ENCODE measurements at places on chromosomes 6 and 20.

GRCh38 chr6:4313044-4313686 is 177.8 kb upstream of the ECI2 start:
- peak; percentile 94 for DNase-seq

DNA sequence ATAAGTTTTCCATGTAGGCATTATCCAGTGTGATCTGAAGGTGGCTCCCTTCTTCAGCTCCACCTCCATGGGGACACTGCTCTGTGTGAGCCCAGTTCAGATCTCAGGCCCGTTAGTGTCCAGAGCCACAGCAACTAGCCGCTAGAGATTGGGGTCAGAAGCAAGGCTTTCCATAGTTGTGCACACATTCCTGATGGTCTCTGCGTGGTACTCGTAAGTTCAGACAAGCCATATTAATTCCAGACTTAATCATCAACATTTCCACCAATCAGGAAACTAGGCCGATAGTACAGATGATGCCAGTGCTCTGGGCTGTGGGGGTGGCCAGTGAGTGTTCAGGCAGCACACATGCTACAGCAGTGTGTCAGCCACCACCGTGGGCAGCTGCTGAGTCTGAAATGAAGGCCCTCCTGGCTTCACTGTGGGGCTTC is 17.5 kb upstream of the SYNCRIP start:
- DNase-seq, result peak; percentile 96

DNA sequence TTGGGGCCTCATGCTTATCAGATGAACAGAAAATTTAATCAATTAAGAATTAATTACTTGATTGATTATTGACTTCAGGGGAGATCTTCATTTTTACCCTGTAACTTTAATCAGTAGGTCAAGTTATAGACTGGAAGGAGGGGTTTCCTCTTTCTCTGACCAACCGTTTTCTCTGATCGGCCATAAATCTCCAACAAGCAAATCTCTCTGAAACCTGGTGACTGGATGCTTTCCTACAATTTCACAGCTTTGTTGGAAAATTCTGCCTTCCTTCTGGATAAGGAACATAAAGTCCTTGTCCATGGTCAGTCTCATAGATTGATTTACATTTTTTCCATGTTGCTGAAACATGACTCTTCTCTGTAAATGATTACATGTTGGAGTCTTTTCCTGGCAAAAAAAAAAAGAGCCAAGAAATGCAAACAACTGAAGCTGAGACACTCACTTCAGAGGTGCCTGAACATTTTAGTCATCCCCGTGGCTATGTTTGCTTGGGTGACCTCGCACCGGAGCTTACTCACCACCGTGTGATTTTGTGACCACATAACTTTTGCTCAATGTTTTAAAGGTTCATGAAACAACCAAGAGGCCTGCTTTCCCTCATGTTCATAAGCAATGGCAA is 31.0 kb downstream of the IRF4 start:
- DNase-seq, result peak; percentile 86

- DNase-seq, result peak; percentile 79
Observed at GRCh38 chr20:1809611-1810510, 85.3 kb upstream of the SIRPA start.

DNA sequence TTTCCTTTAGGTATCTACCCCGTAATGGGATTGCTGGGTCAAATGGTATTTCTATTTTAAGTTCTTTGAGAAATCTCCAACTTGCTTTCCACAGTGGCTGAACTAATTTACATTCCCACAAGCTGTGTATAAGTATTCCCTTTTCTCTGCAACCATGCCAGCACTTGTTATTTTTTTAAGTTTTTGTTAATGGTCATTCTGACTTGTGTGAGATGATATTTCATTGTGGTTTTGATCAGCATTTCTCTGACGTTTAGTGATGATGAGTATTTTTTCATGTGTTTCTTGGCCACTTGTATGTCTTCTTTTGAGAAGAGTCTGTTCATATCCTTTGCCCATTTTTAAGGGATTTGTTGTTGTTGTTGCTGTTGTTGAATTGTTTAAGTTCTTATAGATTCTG is 871.1 kb downstream of the KIF16B start:
- DNase-seq, result peak; percentile 32

GRCh38 chr6:101716810-101717209 is 323.3 kb downstream of the GRIK2 start:
- DNase-seq, result no peak

DNA sequence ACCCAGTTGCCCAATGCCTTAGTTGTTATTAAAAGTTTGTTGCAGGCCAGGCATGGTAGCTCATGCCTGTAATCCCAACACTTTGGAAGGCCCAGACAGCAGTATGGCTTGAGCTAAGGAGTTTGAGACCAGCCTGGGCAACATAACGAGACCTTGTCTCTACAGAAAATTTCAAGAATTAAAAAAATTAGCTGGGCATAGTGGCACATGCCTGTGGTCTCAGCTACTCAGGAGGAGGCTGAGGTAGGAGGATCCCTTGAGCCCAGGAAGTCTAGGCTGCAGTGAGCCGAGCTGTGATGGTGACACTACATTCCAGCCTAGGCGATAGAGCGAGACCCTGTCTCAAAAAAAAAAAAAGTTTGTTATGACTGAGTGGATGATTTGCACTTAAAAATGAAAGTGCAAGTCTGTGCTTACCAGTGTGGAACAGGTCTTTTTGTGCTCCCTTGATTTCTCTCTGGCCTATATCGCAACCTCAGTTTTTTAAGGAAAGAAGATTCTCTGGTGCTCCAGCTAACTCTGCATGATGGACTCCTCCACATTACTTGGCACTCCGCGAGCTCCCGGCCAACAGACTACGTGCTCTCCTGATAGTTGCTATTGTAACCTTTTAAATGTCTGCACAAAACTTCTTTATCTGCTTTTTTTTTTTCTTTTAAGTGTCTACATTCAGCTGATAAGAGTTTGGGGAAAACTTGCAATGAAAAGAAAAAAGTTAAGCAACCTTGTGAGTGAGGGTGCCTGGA is 22.1 kb downstream of the ZKSCAN3 start:
- DNase-seq, result no peak

DNA sequence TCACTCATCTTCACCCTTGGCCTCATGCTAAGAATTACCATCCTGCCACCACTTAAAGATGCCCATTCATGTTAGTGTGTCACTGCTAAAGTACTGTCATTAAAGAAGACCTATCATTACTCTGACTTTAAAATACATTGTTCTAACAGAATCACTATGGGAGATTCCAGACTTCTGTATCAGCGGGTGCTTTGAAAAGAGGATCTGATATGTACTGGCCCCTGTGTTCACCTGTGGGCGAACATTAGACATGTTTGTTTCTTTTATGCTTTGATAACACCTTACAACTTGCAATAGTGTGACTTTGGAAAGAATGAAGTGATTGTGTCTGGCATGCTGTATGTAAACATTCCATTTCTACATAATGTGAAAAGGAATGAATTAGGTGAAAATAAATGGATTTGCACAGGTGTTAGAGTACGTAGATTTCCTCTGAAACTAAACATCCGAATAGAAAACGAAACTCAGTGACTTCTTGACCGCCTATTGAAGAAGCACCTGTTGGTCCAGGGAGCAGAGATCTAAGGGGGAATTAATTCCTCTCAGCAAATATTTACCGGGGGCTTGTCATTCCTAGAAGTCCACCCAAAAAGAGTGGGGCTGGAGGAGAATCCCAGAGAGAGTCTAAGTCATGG is 132.3 kb downstream of the CARMIL1 start:
- DNase-seq, result no peak

GRCh38 chr6:104858642-104859041 is 1.1 kb downstream of the HACE1 start:
- no peak for DNase-seq

DNA sequence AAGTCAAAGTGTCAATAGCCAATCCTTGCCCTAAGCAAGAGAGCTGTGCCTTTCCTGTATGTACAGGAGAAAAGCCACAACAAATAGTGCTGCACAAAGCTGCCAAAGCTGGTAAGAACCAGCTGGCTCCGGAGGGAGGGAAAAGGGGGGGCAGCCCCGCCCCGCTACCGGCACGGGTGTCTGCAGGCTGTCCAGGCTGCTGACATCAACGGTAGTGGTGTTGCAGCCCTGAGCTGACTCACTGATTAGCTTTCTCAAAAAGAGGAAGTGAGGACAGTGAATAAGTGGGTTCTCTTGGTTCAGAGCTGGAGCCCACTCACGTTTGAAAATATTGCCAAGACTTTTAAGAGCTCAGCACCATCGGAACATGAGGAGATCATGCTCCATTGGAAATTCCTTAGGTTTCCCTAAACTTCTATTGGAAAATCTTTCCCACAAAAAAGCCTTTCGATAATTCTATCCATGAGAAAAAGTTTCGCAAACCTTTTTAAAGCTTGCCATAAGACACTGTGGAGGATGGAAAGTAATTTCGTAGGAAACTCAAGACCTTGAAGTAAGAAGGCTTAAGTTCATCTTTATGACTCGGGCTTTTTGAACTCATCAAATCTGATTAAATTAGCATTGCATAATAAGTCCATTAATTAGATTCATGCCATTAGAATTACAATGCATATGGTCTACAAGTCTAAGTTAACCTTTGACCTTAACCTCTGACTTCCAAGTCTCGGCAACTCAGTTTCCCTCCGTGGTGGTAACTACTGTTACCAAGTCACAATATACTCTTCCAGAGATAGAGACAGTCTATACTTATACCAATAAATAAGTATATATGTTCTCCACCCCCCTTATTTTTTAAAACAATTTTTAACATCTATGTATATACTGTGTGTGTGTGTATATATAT is 67.0 kb downstream of the TNFRSF21 start:
- DNase-seq, result peak; percentile 84

GRCh38 chr6:72559555-72559954 is 62.3 kb upstream of the KCNQ5 start:
- no peak for DNase-seq

DNA sequence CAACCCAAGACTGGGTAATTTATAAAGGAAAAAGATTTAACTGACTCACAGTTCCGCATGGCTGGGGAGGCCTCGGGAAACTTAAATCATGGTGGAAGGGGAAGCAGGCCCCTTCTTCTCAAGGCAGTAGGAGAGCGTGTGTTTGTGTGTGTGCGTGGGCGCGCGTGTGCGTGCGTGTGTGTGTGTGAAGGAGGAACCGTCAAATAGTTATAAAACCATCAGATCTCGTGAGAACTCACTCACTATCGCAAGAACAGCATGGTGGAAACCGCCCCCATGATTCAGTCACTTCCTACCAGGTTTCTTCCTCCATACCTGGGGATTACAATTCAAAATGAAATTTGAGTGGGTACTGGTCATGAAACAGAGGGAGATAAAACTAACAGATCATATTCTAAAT is 220.1 kb upstream of the EYS start:
- no peak for DNase-seq

GRCh38 chr20:17873410-17874270 is 95.0 kb downstream of the SNX5 start:
- peak; percentile 98 for DNase-seq

- DNase-seq, result no peak
Observed at GRCh38 chr20:31943052-31943471, 8.8 kb downstream of the PDRG1 start.

DNA sequence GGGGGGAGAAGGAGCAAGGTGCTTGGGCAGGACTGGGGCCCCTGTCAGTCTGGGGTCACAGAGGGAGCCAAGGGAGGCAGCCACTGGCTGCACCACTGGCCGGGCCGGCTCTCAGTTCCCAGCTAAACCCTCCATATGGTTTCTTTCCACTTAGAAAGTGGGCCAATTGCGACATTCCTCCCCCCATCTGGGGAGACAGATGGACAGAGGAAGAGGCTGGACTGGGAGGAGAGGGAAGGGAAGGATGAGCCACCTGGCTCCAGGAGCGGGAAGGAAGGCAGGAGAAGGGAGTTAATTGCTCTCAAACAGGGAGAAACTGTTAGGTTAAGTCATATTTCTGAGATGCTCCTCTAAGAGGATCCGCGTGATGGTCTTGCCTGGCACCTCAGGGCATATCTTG is 82.2 kb downstream of the GRM4 start:
- no peak for DNase-seq

- peak; percentile 93 for DNase-seq
Observed at GRCh38 chr20:53949319-53949839, 121.0 kb downstream of the BCAS1 start.

DNA sequence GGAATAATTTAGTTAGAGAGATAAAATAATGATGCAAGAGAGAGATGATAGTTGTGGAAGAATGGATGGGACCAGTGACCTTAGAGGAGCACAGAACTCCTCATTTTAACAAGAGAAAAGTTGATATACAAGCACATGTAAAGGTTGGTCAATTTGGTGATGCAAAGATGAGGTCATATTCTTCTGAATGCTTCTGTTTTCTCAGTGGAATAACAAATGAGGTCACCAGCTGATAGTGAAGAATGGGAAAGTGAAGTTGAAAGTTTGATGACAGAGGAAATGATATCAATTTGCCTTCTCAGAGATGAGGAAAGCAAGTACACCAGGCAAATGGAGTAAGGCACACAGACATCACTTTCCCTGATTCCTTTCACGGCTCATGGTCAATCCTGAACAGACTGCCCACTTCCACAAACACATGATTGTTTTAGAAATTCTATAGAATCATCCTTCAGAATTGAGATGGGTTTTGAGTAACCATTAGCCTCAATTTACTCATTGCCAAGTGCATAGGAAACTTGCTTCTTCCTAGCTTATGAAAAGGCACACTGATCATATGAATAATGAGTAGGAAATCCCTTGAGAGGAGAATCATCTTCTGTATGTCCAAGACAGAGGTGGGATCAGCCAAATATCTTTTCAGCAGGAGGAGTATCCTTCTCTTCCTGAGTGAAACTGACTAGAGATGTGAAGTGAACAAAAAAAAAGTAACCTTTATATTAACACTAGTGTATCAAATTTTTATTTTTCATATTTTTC is 82.4 kb upstream of the TCF21 start:
- DNase-seq, result no peak

- DNase-seq, result peak; percentile 9
Observed at GRCh38 chr6:8182902-8183665, 80.7 kb upstream of the EEF1E1 start.

GRCh38 chr20:44803383-44803941 is 6.9 kb downstream of the RIMS4 start:
- DNase-seq, result no peak

GRCh38 chr6:40520678-40521077 is 66.5 kb downstream of the LRFN2 start:
- no peak for DNase-seq

- no peak for DNase-seq
Observed at GRCh38 chr20:22582964-22583772, 1.2 kb downstream of the FOXA2 start.

GRCh38 chr6:100152201-100152600 is 158.2 kb upstream of the MCHR2 start:
- DNase-seq, result no peak

DNA sequence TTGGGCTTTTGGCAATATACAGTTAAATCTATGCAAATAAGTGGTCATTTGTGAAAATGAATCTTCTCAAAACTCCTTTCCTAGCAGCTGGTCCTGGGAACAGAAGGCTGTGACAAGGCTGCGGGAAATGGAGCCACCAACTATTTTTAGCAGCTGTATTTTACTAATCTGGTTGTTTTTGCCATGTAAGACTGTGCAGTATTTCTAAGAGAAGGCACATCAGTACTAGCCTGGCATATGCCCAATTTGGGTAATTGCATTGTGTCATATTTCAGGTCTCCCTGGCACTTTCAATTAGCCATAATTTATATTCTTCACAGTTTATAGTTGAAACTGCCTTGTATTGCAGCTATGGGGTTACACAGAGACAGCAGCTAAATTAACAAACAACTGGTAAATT is 109.6 kb downstream of the MANEA start:
- DNase-seq, result no peak

- DNase-seq, result peak; percentile 93
Observed at GRCh38 chr6:142009647-142010046, 123.1 kb upstream of the GJE1 start.

Measured in fibroblast of skin of abdomen (primary cell).